ENCODE measurements at places on chromosomes 5 and 9. TPM values are rescaled to one million over a fixed set of nuclear protein-coding genes. Genes with fewer than 3 reads are reported as not detected.

Gene DBH
- not detected for total RNA-seq

Gene PKD2L2
- under 0.01 TPM for total RNA-seq

Gene GLIPR2
- 33.3 TPM for total RNA-seq

Gene RANBP17
- 4.0 TPM for total RNA-seq

Gene CDKN2B-AS1
- 15.2 TPM for total RNA-seq

Gene AIF1L
- under 0.01 TPM for total RNA-seq
